Activated CD4-positive, CD25-positive, alpha-beta regulatory T cell treated with anti-CD3 and anti-CD28 coated beads, Interleukin-2, amount 50 U/mL, for 72 hours (primary cell): ENCODE measurements at places on chromosomes 11 and 22.

- no peak for DNase-seq
Observed at GRCh38 chr11:8296038-8296649, 32.5 kb upstream of the LMO1 start.

GRCh38 chr11:125428486-125429173, 67.4 kb downstream of the FEZ1 start:
- DNase-seq = no peak

DNA sequence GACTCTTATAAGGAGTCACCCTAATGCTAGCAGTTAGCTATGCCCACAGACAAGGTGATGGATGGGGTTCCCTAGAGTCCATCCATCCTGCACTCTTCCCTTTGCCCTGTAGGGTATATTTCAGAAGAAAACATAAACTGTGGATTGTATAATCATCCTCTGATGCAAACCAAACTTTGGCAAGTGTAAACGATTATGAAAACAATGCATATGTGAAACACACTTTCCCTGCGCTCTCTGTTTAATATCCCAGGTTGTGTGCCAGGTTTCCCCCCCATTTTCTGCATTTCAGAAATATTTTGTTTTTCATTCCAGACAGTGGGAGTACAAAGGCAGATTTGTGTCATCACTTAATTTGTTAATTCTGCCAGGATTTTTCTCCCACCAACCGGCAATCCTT, 110.0 kb downstream of the LDLRAD3 start:
- DNase-seq = no peak

- DNase-seq = no peak
Observed at GRCh38 chr11:59173080-59173963, 1.4 kb downstream of the DTX4 start.

DNA sequence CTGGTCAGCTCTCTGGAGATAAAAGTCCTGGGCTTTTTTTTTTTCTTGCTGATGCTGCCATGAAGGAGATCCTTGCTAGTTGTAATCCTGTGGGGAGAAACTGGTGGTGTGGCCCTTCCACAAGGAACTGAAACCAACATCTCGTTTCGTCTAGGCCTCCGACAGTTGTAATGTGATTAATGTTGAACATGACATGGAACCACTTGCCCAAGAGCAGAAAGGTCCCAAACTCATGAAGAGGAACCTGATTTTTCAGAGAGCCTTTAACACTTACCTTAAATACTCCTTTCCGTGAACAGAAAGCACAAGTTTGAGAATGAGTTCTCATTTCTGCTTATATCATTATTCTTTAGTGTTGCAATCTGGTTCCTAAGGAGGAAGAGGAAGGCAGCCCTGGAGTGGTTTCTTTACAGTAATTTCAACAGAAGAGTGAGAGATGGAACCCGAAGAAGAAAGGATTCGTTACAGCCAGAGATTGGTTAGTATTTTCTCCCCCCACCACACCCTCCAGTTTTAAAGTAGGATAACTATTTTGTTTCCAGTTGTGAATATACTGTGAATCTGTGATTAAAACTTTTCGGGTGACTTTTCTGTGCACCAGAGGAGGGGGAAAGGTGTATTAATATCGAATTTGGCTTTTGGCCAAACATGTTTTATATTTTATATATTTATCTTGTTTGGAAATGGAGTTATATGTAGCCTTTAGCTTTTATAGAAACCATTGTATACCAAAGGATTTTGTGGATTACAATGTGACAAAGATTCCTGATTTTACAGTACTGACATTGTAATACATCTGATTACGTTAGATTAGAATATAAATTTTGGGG, 2.0 kb downstream of the KDM2A start:
- DNase-seq = no peak

GRCh38 chr11:66448523-66448922, 9.9 kb upstream of the MRPL11 start:
- DNase-seq = no peak

DNA sequence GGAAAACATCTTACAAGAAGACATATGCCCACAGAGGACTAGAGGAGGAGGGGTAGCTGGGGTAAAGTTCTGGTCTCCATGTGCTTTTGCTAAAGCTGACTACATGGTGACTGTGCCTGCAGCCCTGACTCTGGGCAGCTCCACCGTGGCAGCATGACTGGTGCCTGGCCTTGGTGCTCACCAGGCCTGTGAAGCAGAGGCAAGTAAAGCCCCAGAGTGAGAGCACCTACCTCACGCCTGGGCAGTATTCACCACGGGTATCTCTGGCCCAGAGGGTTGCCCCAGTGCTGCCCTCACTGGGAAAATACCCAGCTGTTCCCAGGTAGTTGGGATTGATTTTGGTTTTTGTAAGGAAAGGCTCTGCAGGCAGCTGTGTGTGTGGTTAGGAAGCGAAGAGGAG, 78.3 kb downstream of the CTTN start:
- no peak for DNase-seq

DNA sequence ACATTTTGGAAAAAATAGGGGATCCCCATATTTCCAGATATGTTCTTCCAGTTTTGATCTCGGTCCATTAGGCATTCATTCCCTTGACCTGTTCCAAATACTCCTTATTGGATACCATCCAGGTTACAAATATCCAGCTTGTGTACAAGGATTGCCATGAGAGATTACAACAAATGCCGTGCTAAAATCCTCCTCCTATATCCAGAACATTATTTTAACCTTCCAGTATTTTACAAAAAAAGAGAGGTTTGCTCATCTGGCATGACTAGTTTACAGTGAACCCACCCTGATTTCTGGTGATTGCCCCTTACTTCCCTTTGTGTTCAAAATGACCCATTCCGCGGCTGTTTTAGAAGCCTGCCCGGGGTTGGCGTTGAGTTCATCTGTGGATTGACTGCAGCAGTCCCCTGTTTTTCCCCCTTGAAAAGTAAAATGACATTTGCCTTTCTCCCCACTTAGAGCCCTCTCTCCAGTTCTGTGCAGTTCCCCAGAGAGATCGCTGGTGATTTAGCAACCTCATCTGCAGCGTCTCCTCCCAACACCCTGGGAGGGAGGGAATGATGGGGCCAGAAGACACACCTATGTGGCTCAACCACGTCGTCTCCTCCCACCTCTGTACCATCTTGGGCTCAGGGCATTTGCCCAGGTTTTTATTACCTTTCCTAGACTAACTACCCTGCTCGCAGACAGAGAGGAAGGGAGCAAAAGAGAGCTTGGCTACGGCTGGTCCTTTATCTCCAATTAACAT, 73.6 kb downstream of the DSCAML1 start:
- no peak for DNase-seq

DNA sequence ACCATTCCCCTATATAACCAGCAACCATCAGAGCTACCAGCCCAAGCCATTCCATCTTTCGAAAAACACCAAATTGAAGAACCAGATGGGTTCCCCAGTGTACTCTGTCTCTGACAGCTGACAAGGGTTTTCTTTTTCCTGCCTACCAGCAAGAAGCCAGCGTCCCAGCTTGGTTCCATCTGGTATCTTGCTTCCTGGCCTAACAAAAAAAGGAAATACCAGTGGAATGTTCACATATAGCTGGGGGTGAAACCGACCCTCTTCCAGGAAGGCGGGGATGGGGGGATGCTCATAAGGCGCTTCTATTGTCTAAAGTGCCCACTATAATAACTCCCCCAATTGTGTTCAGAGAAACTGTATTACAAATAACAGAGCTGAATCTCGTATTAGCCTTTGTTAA, 172.3 kb downstream of the LDLRAD3 start:
- DNase-seq = no peak

- DNase-seq = no peak
Observed at GRCh38 chr11:18490319-18490718, 34.7 kb downstream of the LDHAL6A start.

GRCh38 chr11:131305005-131305404, 65.4 kb upstream of the NTM start:
- DNase-seq = no peak

- no peak for DNase-seq
Observed at GRCh38 chr11:80107415-80107814, 666.6 kb upstream of the TENM4 start.

GRCh38 chr22:30861131-30861530, 107.4 kb downstream of the MORC2 start:
- no peak for DNase-seq

GRCh38 chr11:121467471-121467870, 14.7 kb upstream of the SORL1-AS1 start:
- DNase-seq = no peak

- no peak for DNase-seq
Observed at GRCh38 chr11:18749681-18750319, 23.8 kb upstream of the IGSF22 start.

GRCh38 chr11:65446446-65447277, 24.1 kb downstream of the NEAT1 start:
- DNase-seq = no peak
